ENCODE measurements at places on chromosomes 12 and 14.

GRCh38 chr12:71555191-71555590, 108.5 kb downstream of the ZFC3H1 start:
- DNase-seq: no peak

DNA sequence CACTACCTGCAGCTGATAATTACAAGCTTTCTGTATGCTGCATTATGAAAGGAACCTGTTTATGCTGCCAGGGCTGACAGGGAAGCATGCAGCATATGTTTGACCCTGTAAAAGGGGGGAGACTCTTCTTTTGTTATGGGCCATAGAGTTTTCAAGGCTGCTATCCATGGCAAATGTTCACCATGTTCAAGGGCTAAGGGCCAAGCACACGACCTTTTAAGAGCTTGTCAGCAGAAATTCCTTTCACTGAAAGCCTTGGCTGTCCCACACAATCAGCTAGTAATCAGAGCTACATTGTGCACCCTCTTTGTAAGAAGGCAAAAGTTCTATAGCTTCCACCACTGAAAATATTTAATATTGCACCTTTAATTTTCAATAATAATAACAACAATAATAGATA, 74.2 kb upstream of the MBIP start:
- no peak for DNase-seq

DNA sequence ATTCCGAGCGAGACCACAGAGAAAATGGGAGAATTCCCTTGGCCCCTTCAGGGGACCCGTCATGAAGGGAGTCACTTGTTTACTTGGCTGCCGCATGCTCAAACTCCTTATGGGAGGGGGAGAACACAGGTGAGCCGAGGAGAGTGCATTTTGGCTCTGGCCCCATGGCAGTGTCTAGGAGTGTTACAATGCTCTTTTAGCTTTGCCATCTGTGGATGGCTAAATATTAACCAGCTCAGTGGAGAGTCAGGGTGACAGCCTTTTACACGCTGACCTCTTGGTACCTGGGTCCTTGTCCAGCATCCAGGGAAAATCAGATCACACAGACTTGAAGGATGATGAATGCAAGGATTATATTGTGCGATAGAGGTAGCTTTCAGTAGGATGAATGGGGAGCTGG, 146.4 kb upstream of the ATXN7L3B start:
- no peak for DNase-seq

GRCh38 chr14:41824441-41824840, 217.8 kb downstream of the LRFN5 start:
- no peak for DNase-seq

DNA sequence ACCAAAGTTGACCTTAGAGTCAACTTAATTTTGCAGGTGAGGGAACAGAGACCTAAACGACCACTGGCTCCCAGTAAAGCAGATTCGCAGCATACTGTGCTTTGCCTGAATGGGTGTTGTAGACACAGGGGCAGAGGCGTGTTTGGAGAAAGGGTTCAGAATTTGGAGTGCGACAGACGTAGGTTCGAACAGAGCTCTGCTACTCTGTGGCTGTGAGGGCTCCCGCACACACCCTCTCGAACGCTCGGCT, 243 bp upstream of the TOMM20L start:
- DNase-seq: no peak

DNA sequence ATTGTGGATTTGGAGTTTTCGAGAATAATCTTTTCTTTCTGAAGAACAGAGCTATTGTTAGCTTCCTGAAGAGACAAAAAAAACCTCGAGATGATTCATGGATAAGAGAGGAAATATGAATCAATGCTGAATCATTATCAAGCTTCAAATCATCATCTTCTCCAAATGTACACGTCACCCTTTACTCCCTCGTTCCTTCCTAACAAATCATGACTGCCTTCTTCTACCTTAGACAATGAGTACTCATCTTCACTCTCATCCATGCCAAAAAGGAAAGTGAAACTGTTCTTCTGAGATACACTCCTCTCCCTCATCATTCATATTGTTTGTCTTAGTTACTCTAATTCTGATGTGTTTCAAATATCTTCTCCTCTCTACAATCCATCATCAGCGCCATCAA, 1115.8 kb upstream of the ATXN7L3B start:
- DNase-seq: no peak

DNA sequence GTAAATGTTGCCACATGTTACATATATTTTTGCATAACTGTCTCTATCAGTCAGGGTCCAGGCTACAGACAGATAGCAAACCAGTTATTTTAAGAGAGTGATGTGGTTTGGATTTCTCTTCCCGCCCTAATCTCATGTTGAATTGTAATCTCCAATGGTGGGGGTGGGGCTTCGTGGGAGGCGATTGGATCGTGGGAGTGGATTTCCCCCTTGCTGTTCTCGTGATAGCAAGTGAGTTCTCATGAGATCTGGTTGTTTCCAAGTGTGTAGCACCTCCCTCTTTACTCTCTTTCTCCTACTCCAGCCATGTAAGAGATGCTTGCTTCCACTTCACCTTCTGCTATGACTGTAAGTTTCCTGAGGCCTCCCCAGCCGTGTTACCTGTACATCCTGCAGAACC, 704.2 kb upstream of the TBX3 start:
- DNase-seq: no peak

DNA sequence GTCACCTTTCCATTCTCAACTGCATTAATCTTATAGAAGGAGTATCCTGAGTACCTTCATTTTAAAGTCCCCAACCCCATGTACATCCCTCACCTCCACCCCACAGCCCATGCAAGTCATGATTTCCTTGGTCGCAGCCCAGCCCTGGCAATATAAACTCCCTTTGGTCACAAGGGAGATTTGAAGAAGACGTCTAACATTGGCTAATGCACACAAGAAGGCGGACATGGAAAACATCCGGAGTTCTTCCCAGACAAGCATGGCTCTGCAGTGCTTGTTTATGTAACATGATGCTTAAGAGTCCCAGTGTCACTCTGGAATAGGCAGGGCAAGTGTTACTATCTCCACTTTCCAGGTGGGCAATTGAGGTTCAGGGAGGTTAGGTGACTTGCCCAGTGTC, 277.6 kb downstream of the DPF3 start:
- DNase-seq: no peak

- DNase-seq: no peak
Observed at GRCh38 chr14:96756745-96757144, 40.4 kb upstream of the VRK1 start.

GRCh38 chr14:82905762-82906161, 1372.1 kb upstream of the SEL1L start:
- DNase-seq: no peak

DNA sequence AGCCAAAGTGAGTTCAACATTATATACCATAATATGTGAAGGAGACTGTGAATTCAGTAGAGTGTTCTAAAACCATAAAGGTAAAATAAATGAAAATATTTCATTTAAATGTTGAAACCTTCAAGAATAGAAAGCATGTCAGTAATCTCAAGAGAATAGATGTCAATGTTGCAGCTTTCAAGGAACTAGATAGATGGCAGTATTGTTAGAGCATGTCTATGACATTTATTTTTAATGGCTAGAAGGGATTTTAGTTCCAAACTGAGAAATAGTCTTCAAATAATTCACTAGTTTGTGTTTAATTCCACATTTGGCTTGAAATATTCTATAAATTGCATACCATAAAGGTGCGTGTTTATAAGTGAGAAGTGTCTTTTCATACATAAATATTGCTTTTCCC, 326.5 kb downstream of the FLRT2 start:
- peak; percentile 39 for DNase-seq

GRCh38 chr12:54588110-54588889, at the start of gene PPP1R1A:
TSS of gene PPP1R1A (minus strand) at chr12:54588659. CDS start at chr12:54588488, 171 bp downstream.
- DNase-seq: no peak

DNA sequence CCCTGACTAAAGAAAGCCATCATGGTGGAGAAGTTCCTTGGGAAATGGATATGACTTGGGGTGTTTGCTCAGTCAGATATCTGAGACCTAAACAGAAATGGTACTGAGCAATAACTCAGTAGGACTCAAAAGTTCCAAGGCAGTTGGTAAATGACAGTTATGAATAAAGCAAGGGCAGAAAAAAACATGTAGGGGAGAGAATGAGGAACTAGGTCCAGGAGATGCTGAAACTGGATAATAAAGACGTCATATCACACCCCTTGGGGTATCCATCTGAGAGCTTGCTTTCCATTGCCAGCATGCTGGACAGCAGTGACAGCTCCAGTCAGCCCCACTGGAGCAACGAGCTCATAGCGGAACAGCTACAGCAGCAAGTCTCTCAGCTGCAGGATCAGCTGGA, 37.5 kb downstream of the RPGRIP1 start:
- no peak for DNase-seq

DNA sequence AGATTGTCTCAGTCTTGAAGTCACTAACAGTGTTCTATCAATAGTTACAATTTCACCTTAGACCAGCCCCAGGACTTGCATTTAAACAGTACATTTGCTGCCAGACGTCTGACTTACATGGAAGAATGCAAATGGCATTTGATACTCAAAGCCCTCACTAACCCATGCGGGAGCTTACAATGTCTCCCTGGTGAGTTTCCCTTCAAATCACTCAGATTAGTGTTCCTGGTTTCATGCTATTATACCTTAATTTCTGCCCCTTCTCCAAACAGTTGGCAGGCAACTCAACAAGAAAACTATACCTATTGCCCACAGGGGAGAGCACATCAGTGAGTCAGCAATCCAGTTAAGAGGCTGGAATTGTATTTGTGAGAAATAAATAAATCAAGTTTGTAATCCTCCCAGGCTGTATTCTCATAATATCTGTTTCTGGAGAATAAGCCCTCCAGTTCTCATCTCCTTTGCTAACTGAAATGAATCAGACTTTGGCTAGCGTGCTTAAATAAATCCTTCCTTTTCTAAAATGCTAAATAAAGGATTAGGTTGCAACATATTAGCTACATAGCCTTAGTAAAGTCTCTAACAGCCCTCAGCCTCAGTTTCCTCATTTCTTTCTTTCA, 23.7 kb downstream of the GSTZ1 start:
- no peak for DNase-seq

DNA sequence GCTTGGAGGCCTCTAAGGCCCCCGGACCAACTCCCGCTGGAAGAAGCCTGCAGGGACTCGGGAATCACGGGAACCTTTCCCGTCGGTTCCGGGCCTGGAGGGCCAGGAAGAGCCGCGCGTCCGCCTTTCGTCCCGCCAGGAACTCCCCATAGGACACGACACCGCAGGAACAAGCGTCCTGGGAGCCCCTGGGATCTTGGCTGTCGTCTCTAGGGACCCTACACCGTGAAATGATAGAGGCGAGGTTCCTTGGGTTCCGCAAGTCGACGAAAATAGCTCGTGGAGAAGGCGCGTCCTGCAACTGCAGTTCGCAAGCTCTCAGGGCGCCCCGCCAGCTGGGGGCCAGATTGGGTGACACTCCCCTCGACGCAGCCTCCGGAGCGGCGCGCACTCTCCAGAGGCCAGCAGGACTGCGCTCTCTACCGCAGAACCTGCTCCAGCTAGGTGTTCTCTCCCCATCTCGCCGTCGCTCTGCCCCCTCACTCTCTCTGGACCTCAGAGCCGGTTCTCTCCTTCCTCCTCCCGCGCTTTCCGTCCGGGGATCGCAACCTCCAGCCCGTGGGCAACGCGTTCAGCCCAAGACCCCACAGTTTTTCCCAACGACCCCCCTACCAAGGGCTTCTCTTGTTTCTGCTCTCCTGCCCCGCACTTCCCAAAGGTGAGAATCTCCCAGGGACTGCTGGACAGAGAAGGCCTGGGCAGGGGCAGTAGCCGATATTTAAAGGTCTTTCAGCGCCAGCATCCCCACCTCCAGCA, 776 bp downstream of the BMP4 start:
- DNase-seq: no peak

DNA sequence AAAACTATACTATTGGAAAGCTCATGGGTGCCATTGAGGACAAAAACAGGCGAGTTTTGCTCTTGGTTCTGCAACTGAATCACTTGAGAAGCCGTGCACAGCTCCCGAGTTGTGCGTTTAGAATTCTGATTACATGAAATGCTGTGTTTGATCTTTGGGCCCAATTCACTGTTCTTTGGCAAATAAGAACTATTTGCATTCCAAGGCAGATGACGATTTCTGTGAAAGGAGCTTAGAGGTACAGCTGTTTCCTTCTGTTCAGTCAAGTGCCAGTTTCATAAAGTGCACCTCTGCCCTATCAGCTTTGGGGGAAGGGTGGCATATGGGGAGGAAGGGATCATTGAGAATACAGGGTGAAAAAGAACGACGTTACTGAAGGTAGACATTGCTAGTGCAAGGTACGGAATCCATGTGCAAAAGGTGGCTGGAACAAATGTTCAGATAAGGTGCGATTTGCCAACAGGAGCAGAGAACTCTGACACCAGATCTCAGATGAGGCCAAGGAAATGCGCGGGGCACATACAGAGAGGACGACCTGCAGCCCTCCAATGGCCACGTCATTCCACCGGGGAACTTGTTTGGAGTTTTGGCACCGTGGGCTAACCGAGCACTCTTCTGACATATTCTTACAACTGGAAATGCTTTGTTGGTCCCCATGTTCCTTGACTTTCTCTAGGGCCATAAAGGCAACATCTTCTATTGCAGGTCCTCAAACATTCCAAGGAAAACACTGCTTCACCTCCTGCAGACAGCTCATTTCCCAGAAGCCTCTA, 30.1 kb downstream of the TCHP start:
- no peak for DNase-seq

- no peak for DNase-seq
Observed at GRCh38 chr12:4862809-4863208, 46.9 kb upstream of the KCNA1 start.

GRCh38 chr12:117395766-117396165, 34.3 kb upstream of the NOS1 start:
- DNase-seq: no peak

GRCh38 chr14:34070917-34071407, 120.1 kb upstream of the EGLN3 start:
- DNase-seq: no peak

DNA sequence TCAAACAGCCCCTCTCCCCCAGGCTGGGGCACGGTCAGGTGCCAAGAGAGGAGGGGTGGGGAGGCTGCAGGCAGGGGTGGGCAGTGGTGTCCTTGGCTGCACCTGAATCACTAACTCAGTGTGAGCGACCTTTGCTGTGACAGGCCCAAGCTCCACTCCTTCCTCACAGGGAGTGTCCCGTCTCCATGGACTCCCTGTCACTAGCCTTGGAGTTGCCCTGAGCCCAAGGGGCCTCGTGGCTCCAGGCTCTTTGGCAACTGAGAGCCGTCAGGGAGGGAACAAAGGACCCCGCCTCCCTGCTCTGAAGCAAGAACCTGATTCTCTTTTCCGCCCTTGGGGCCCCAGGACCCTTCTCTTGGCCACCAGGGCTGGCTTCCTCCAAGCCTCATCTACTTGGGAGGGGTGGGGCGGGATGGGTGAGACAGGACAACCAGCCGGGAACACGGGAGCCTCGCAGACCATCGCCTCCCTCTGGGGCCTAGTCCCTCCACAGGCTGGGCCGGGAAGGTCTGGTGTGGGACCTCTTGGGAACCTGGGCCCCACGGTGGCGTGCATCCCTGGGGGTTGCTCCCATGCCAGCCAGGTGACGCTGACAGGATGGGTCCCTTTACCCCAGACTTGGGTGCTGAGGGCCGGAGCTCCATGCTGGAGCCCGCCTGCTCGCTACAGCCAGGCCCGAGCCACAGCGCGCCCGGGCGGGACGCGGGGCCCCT, 935 bp upstream of the ADSS1 start:
- no peak for DNase-seq

- DNase-seq: no peak
Observed at GRCh38 chr12:70842942-70843341, 77.6 kb downstream of the PTPRR start.

GRCh38 chr14:47637753-47638152, 37.7 kb downstream of the MDGA2 start:
- DNase-seq: no peak

GRCh38 chr12:48291511-48291910, 59.2 kb downstream of the ZNF641 start:
- DNase-seq: no peak

Measured in NCI-H1694 treated with DMSO at 0.1 percent for 48 hours (cell line).